ENCODE measurements at places on chromosomes 5 and 9.

DNA sequence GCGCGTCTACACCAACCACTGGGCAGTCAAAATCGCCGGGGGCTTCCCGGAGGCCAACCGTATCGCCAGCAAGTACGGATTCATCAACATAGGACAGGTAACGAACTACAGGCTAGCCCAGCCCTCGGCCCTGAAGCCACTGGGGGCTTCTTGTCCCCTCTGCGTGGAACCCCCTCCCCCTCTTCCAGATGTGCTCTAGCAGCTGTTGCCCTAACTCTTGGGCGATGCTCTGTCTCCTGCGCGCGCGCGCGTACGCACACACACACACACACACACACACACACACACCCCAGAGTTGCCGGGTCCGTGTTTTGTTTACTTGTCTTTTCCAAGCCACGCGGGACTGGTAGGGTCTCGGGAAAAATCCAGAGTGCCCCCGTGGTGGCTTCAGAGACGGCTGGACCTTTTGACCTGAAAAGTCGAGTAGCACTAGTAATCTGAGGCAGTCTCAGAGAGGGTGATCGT lies 836 bp downstream of the PCSK5 start:
- DNase-seq = no peak

GRCh38 chr5:96199713-96200183 lies 233.3 kb downstream of the PCSK1 start:
- no peak for DNase-seq

DNA sequence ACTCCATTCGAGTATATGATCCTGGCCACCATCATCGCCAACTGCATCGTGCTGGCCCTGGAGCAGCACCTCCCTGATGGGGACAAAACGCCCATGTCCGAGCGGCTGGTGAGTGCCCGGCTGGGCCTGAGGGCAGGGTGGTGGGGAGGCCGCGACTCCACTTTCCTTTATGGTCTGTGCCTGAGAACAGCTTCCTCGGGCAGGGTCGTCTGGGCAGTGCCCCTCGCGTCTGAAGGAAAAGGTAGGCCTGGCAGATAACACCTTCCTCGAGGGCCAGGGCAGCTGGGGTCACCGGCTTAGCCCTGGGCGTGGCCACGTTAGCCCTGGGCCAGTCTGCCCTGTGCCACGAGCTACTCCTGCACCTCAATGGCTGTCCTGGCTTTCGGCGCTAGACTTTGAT lies 1.5 kb downstream of the CACNA1B start:
- DNase-seq = no peak

DNA sequence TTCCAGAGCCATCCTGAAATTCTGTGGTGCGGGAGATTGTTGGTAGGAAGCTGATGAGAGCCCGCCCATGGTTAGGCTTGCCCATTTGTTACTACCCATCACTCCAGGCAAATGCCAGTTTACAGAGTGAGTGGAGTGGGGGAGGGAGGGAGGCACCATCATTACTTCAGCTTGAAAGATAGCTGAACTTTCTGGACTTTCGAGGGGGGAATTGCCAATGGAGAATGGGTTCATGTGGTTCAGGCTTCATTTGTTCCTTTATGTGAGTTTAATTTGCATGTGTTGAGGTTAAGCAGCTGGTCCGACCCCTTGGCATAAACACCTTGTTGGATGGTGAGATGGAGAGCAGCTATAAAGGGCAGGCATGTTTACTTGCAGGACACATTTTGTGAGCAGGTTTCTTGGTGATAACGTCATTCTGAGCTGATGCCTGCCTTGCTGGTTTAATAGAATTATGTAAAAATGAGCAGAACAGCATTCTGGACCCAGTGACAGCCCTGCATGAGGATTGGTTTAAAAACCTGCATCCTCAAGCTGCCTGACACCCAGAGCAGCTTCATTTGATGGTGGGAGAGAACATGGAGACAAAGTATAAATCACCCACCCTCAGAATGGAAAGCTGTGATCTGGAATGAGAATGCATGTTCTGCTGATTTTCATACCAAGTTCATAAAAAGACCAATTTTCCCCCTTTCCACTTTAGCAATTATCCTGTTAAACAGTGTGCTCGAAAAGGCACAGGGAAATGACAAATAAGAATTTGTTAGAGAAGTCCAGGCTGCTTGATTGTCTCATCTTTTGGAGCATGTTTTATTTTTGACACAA lies 106.3 kb downstream of the TRIO start:
- DNase-seq = no peak

GRCh38 chr5:174272671-174273070 lies 227.2 kb downstream of the NSG2 start:
- DNase-seq = no peak

GRCh38 chr5:98780390-98780789 lies 6.9 kb downstream of the RGMB start:
- no peak for DNase-seq

GRCh38 chr5:172769342-172769615 lies 1.7 kb downstream of the DUSP1 start:
- DNase-seq = no peak

Measured in GF-D8 (cell line).